ENCODE measurements at places on chromosomes 7 and 10. TPM values are rescaled to one million over a fixed set of nuclear protein-coding genes. Genes with fewer than 3 reads are reported as not detected.
A peak's percentile ranks its signal among the peaks of the same experiment; 100 is the strongest.

GRCh38 chr7:141675436-141676215 lies 26.3 kb downstream of the DENND11 start:
- peaks cover 4% of the 10 kb centered on the region for H3K36me3 ChIP-seq
- H3K27ac ChIP-seq: no peak overlapping the region
- H3K4me3 ChIP-seq: no peak overlapping the region
- peak; percentile 39 for DNase-seq

- no peaks in the 10 kb centered on the region for H3K4me1 ChIP-seq
- no peak overlapping the region for H3K27ac ChIP-seq
- no peaks in the 10 kb centered on the region for H3K27me3 ChIP-seq
- H3K36me3 ChIP-seq: peaks cover 33% of the 10 kb centered on the region
Measured at GRCh38 chr10:13201132-13201531, 33.0 kb downstream of the UCMA start.

GRCh38 chr7:76409537-76409936 lies at the start of gene SSC4D:
Gene SSC4D (minus strand): TSS chr7:76409697. CDS start chr7:76404439, 5,258 bp downstream.
- H3K27me3 ChIP-seq: no peaks in the 10 kb centered on the region
- DNase-seq: no peak
- H3K4me3 ChIP-seq: no peak within 1 kb of the TSS
- H3K36me3 ChIP-seq: no peaks in the 10 kb centered on the region
- no peaks in the 10 kb centered on the region for H3K4me1 ChIP-seq

- H3K27me3 ChIP-seq: peaks cover 2% of the 10 kb centered on the region
- DNase-seq: peak; percentile 22
- no peak overlapping the region for H3K4me3 ChIP-seq
Measured at GRCh38 chr10:121216721-121217181, 365.6 kb downstream of the WDR11 start.

- H3K27ac ChIP-seq: no peak overlapping the region
- H3K4me3 ChIP-seq: no peak overlapping the region
- H3K27me3 ChIP-seq: peaks cover 13% of the 10 kb centered on the region
Measured at GRCh38 chr7:158497627-158498026, 90.0 kb downstream of the PTPRN2 start.

GRCh38 chr10:103616705-103617601 lies 123.4 kb downstream of the NEURL1 start:
- no peak overlapping the region for H3K27ac ChIP-seq
- H3K4me1 ChIP-seq: peaks cover 91% of the 10 kb centered on the region
- H3K27me3 ChIP-seq: no peaks in the 10 kb centered on the region
- DNase-seq: peak; percentile 94
- H3K36me3 ChIP-seq: peaks cover 55% of the 10 kb centered on the region
- no peak overlapping the region for H3K4me3 ChIP-seq

- no peak overlapping the region for H3K27ac ChIP-seq
- no peak overlapping the region for H3K4me3 ChIP-seq
- no peaks in the 10 kb centered on the region for H3K27me3 ChIP-seq
- no peaks in the 10 kb centered on the region for H3K36me3 ChIP-seq
Measured at GRCh38 chr10:46236941-46237681, 49.7 kb upstream of the ANTXRL start.

DNA sequence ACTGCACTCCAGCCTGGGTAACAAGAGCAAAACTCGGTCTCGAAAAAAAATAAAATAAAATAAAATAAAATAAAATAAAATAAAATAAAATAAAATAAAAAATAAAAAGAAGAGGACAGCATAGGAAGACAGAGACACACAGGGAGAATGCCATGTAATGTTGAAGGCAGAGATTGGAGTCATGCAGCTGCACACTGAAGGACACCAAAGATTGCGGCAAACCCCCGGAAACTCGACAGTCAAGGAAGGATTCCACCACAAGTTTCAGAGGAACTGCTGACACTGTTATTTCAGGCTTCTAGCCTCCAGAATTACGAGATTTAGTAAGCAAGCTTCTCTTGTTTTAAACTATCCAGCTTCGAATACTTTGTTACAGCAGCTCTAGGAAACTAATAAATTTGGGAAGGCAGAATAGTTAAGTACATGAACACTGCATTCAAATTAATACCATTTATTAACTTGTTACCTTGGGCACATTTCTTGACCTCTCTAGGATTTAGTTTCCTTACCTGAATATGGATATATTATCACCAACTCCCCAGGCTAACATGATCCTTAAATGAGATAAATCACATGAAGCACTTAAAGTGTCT lies 9.5 kb downstream of the CPED1 start:
- no peaks in the 10 kb centered on the region for H3K27me3 ChIP-seq
- no peaks in the 10 kb centered on the region for H3K36me3 ChIP-seq
- no peak overlapping the region for H3K4me3 ChIP-seq
- H3K4me1 ChIP-seq: peaks cover 7% of the 10 kb centered on the region
- DNase-seq: peak; percentile 68
- H3K27ac ChIP-seq: no peak overlapping the region

DNA sequence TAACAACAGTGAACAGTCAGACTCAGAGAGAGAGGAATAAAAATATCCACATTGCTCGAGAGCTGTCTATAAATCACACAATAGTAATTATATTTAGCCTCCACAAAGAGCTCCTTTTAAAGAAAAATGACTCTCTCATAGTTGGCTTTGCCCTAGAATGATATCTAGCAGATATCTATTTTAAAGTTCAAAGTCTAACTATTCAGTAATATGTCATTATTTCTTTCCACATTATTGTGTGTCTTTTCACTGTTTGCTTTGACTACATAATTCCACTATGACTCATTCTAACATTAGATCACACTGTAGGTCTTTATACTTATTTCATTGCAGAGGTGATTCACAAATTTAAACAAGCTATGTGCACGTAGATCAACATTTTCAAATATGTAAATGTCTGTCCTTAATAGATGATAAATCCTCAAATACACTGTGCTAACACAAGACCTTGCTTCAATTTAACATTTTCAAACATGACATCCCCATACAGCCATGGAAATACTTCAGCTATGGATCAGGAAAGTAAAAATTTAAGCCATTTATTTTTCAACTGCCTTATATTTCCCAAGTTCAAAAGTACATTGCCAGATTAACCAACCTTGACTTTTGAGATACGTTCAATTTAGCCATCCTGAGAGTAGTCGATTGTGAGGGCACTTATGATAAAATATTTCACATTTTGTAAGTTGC lies 99.9 kb upstream of the AKR1E2 start:
- no peak overlapping the region for H3K4me3 ChIP-seq
- no peaks in the 10 kb centered on the region for H3K36me3 ChIP-seq
- peak; percentile 63 for DNase-seq

DNA sequence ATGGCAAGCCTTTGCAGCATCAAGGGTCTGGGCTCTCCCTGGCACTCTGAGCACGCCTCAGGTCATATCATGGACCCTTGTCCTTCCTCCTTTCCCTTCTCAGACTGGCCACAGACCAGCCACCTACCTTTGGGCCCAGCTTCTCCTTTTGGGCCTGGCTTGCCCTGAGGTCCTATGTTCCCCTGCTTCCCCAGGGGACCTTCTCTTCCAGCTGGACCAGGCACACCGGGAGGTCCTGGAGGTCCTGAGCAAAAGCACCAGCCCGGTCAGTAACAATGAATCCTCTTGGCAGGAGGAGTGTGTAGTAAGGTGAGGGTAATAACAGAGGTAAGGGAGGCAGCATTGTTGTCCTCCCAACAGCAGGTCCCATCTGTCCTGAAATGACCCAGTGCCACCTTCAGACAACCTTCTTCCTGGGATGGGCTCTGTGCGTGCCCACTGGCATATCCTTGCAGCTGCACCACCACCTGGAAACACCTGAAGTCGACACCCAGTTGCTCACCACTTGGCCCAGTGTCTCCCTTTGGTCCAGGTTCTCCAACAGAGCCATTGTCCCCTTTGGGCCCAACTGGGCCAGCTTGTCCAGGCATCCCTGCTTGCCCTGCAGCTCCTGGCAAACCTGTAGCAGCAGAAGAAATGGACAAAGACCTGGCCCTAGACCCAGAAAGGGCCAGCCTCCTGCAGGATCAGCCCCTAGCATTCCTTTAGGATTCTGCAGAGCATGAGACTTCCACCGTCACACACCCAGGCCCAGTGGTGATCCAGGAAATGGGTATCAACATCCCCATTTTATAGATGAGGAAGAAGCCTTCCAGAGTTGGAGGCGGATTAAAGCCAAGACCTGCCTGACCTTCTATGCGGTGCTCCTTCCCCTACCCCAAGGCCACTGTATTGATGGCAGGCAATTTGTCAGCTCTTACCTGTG lies 6.4 kb downstream of the SFTPD start:
- no peaks in the 10 kb centered on the region for H3K36me3 ChIP-seq
- H3K4me1 ChIP-seq: peaks cover 39% of the 10 kb centered on the region
- no peaks in the 10 kb centered on the region for H3K27me3 ChIP-seq
- no peak overlapping the region for H3K27ac ChIP-seq

DNA sequence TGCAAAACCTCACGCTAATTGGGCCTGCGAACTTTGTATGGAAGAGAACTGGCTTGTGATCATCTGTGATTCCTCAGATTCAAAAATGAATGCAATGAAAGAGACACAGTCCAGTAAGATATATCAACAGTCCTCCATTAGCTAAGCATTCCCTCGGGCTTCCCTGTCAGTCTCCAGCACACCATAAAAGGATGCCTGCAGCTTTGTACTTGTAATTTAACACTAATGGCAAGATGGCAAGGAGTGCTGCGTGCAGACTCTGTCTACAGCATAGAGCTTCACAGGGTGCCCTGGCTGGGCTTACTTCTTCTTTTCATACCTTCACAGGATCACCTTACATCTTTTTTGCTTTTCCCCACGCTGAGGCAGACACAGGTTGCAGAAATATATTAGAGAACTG lies 200.0 kb downstream of the GFRA1 start:
- H3K27me3 ChIP-seq: no peaks in the 10 kb centered on the region
- peak overlapping the region; percentile 13 for H3K27ac ChIP-seq
- H3K4me3 ChIP-seq: no peak overlapping the region
- DNase-seq: peak; percentile 32

- no peaks in the 10 kb centered on the region for H3K27me3 ChIP-seq
- H3K27ac ChIP-seq: no peak overlapping the region
- no peak overlapping the region for H3K4me3 ChIP-seq
Measured at GRCh38 chr7:50696810-50697582, 85.7 kb downstream of the GRB10 start.

DNA sequence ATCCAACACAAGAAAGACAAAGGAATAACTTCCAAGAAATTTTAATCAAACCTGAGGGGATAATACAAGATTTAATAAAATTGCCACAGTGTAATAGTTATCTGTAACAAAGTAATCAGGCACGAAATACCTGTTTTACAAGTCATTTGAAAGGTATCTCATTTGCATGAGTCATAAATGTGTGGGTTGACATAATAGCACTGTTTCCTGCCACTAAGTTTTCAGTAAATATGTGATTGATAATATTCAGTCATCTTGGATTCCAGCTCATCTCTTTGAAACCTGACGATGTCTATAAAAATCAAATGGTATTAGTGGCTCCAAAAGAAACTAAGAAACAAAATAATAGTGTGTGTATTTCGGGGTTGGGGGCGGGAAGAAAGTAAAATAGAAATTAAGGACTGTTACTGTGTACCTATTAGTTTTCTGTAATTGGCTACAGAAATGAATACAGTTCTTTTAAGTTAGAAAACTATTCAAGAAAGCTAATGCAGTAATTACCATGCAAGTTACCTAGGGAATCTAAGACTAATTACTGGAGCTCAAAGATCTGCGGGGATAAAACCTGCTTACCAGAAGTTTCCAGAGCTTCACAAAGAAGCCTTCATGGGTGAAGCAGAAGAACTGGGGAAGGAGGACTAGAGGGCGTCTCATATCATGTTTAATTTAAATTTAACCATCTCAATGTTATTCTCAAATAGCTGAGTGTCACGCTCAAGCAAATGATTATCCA lies 100.7 kb downstream of the ST8SIA6 start:
- no peaks in the 10 kb centered on the region for H3K27me3 ChIP-seq
- no peak for DNase-seq
- no peak overlapping the region for H3K27ac ChIP-seq
- H3K36me3 ChIP-seq: no peaks in the 10 kb centered on the region
- H3K4me3 ChIP-seq: no peak overlapping the region
- peaks cover under 1% of the 10 kb centered on the region for H3K4me1 ChIP-seq

GRCh38 chr7:27109466-27110185 lies 7.1 kb upstream of the HOXA2 start:
- H3K4me3 ChIP-seq: no peak overlapping the region
- H3K27ac ChIP-seq: peak overlapping the region; percentile 38
- peaks cover 49% of the 10 kb centered on the region for H3K4me1 ChIP-seq
- peaks cover 13% of the 10 kb centered on the region for H3K36me3 ChIP-seq
- peak; percentile 87 for DNase-seq

- no peak overlapping the region for H3K27ac ChIP-seq
- DNase-seq: peak; percentile 85
- H3K36me3 ChIP-seq: peaks cover 41% of the 10 kb centered on the region
- no peak overlapping the region for H3K4me3 ChIP-seq
- no peaks in the 10 kb centered on the region for H3K27me3 ChIP-seq
Measured at GRCh38 chr10:63166742-63167258, 33.7 kb downstream of the NRBF2 start.

ACTL6B gene
- total RNA-seq: not detected

CALCR gene
- total RNA-seq: 9.4 TPM

SPDYE16 gene
- 0.22 TPM for total RNA-seq

POU6F2 gene
- total RNA-seq: 0.09 TPM

OGDHL gene
- 0.31 TPM for total RNA-seq

ANKRD2 gene
- 27.6 TPM for total RNA-seq

ZSCAN25 gene
- total RNA-seq: 11.2 TPM

ITIH5 gene
- total RNA-seq: 34.2 TPM

ZNF853 gene
- 7.2 TPM for total RNA-seq

NACAD gene
- 2.3 TPM for total RNA-seq

NFE2L3 gene
- 0.44 TPM for total RNA-seq
